ENCODE measurements at places on chromosomes 16 and 17.

DNA sequence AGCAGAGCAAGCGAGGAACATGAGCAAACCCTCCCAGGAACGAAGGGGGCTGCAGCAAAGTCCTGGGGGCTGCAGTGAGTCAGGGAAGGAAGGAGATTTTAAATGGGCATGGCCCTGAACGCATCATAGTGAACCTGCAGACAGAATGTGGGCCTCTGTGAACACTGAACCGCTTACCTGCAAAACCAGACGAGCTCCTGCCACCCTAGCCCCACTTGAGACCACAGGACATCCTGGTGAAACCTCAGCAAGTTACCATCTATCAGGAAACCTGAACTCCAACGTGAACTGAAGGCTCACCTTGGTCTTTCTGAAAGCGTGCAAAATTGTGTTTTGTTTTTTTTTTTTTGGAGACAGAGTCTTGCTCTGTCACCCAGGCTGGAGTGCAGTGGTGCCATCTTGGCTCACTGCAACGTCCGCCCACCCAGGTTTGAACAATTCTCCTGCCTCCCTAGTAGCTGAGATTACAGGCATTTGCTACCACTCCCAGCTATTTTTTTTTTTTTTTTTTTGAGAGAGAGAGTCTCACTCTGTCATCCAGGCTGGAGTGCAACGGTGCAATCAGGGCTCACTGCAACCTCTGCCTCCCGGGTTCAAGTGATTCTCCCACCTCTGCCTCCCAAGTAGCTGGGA is 30.8 kb downstream of the FANCA start:
- DNase-seq = no peak

DNA sequence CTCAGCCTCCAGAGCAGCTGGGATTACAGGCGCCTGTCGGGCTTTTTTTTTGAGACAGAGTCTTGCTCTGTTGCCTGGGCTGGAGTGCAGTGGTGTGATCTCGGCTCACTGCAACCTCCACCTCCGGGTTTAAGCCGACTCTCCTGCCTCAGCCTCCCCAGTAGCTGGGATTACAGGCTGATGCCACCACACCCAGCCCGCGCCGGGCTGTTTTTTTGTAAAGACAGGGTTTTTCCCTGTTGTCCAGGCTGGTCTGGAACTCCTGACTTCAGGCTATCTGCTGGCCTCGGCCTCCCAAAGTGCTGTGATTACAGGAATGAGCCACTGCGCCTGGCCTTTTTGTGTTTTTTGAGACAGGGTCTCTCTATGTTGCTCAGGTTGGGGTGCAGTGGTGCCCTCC is 27.4 kb upstream of the SPNS3 start:
- no peak for DNase-seq

GRCh38 chr17:43094129-43094835 is 30.9 kb downstream of the BRCA1 start:
- DNase-seq = no peak

DNA sequence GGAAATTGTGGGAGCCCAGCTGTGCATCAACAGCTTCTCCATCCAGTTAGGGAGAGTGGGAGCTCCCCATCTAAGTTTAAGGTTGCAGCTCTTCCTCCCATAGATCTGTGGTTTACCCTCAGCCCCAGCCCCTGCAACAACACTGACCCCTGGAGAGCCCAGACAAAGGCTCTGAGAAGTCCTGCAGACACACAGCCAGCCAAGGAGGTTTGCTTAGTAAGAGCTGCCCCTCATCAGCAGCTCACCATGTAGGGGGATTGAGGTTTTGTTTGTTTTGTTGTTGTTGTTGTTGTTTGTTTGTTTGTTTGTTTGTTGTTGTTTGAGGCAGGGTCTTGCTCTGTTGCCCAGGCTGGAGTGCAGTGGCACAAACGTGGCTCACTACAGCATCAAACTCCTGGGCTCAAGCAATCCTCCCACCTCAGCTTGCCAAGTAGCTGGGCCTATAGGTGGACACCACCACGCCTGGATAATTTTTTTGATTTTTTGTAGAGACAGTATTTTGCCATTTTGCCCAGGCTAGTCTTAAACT is 138.6 kb downstream of the CLEC16A start:
- no peak for DNase-seq

DNA sequence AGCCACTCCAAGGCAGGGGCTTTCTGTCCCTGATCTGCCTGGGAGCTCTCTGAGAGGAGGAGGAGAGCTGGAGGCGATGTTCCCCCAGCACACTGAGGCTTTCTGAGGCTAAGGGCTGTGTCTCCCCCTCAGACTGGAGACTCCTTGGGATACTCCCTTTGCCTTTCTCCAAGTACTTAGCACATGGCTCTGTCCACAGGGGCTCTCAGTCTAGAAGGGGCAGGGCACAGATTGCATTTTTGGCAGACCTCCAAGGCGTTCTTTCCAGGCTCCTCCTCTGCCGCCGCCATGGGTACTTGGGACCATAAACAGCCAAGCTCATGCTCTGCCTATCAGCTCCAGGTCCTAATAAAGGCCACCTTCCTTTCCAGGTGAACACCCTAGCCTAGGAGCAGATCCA is 1.8 kb upstream of the GIP start:
- no peak for DNase-seq

GRCh38 chr16:84700446-84701300 is 873 bp downstream of the USP10 start:
- DNase-seq = no peak

DNA sequence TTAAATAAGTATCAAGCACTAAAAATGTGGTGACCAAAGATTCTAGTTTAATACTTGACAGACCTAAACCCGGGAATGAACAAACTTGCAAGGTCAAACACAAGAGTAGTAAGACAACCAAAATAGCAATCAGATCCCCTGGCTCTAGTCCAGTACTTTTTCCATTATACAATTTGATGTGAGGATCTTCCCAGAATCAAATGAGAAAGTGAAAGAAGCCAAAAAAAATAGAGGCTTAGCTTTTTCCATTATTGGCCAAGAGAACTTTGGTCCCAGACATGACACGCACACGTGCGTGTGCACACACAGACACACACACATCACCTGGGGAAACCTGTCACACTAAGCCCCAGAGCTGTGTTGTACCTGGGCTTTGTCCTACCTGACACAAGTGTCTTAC is 300.6 kb upstream of the CDH5 start:
- DNase-seq = no peak

GRCh38 chr16:30743716-30744115 is 4.5 kb upstream of the PHKG2 start:
- DNase-seq = no peak

GRCh38 chr17:37671824-37672547 is 28.7 kb upstream of the DDX52 start:
- DNase-seq = no peak

GRCh38 chr16:82043680-82044584 is 8.9 kb downstream of the HSD17B2 start:
- no peak for DNase-seq

DNA sequence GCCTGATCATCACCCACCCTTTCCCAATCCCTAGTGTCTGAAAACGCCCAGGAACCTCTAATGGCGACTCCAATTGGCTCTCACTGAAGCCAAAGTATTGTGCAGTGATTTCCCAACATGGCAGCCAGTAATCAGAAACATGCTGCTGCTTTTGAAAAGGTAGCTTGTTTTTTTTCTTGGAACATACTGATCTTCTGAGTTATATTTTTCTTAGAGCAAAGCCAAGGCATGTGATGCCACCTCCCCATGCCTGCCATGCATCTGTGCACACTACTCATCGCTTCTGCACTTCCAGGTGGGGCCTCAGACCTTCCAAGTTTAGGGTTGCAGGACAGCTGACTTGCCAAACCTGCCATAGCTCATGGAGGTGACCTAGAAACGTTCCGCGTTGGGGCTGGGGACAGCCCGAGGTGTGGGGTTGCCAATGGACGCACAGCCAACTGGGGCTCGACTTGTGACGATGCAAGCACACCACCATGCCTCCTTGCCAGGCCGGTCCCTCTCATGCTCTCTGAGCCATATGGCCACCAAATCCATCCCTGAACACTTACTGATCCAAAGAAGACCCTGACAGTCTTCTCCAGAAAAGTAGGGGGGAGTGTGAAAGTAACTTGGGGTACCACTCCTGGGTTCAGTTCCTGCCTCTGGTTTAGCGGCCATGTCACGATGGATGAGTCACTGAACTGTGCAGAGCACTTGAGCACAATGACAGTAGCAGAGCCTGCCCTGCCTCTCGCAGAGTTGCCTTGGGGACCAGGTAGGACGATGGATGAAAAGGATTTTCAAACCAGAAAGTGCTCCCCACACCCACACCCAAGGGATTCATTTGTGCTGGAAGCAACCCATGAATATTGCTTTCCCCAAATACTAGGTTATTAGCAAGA is 155.7 kb downstream of the CCDC182 start:
- DNase-seq = no peak

DNA sequence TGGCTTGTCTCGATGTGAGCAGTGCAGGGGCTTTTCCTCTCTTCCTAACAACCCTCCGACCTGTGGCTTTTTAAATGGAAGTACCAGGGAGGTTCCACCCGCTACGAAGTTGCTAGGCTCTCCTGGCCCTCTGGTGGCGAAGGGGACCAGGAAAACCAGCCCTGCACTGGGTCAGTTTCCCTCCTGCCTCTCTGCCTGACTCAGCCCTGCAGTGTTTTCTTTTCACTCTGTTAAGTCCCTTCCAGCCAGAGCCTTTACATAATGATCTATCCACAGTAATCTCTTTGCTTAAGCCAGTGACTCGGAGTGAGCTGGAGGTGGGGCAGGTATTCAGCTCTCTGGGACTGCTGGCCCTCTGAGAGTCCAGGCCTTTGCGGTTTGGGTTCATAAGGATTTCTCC is 331.3 kb upstream of the EEF2KMT start:
- no peak for DNase-seq

DNA sequence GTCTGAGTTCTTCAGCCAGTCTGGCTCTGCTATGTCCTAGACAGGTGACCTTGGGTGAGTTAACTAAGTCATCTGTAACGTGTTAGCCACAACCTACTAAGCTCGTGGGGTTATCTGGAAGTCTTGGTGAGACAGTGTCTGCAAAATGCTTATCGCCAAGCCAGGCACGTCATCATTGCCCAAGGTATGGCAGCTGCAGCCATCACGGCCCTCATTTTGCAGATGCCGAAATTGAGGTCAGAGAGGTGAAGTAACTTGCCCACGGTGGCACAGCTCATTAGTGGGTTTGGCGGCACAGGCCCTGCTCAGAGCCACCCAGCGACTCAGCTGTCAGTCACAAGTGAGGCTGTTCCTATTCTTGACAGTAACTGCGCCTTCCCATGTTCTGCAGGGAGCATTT is 79.8 kb downstream of the CMIP start:
- DNase-seq = no peak

- no peak for DNase-seq
Measured at GRCh38 chr16:69534720-69535119, 31.0 kb upstream of the NFAT5 start.

GRCh38 chr16:10597187-10597601 is 16.8 kb upstream of the EMP2 start:
- DNase-seq = no peak

DNA sequence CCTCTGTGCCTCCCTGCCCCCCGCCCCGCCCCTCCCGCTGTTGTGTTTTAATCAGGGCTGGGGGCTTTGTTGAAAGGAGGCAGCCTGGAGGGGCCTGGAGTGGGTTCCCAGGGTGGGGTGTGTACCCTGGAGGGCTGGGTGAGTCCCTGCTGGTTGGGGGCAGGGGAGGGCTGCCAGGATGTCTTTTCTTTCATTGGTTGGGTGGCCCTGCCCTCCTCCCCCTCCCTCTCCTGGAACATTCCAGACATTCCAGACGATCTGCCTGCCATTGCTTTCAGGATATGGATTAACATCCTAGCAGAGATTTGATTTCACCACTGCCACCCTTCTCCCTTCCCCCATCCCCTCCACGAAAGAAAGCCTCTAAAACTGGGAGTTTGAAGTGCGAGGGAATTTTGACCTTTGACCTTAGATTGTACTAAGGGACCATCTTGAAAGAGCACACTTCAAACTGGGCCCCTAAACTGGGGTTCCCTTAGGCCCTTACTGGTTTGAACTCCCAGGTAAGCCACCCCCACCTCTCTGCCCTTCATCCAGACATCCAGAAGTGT is 25.3 kb downstream of the IGF2BP1 start:
- DNase-seq = no peak

DNA sequence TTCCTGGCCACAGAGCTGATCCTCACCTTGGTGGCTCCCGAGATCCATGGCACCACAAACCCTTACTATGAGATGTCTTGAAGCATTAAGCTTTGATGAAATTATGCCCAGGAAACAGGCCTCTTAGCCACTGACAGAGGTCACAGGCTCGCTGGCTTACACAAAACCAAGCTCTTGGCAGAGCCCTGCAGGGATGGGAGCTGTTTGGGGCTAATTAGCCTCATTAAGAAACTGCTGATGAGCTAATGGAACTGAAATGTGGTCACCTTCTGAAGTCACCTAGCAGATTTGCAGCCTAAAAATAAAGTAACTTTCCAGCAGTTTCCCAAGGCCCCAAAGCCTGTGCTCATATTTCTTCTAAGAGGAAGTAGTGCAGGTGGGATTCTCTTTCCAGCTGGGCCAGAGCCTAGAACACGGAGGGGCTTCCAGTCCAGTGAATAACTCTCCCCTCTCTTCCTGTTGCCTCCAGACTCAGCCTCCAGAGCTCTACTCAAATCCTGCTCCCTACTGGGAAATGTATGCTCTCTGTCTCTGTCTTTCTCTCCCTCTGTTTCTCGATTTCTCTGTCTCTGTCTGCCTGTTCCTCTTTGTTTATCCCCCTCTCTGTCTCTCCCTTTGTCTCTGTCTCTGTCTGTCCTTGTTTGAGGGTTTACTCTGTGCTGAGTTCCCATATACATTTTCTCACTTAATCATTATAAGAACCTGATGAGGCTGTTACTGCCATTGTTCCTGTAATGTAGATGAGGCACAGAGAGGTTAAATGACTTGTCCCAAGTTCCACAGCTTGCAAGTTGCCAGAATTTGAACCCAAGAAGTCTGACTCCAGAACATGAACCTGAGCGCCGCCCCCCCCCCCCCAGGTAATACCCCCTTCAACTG is 338.9 kb downstream of the CA10 start:
- no peak for DNase-seq

DNA sequence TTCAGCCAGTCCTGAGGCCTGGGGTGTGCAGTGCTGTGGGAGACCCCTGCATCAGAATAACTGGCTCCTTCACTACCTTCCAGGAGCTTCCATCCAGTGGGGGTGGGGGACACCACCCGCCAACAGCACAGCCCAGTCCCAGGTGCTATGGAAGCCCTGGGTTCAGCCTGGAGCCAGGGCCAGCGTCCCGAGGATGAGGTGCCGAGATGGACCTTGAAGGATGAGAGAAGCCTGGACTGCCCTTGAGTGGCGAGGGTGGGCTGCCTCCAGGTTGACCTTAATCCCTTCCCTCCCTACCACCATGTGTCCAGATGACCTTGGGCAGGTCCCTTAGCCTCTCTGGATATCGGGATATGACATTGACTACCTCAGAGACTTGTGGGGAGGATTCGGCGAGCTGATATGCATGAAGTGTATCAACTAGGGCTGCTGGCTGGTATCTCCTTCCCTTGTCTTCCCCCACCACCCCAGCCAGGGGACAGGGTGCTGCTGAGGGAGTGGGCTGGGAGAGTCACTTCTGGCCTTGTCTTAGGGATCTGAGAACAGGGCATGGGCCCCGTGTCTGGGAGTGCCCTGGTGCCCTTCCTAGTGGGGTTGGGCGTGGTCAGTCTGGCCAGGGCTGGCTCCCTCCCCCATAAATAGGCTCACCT is 14.2 kb upstream of the LASP1NB start:
- no peak for DNase-seq
